ENCODE measurements at places on chromosomes 5 and 9.

DNA sequence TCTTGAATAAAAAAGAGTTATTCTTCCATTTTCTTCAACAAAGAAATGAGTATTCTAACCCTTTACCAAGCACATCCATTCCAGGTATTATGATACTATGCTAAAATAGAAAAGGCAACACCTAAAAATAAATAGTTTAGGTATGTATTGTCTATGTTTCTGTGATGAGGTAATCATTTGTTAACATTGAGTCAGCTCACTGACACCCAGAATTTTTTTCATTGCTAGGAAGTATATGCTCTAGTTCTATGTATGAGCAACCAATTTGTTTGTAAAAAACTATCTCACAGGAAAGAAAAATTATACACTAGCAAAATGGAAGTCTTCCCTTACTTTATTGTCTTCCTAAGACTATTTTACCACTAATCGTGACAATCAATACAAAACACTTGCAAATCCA lies 615.6 kb upstream of the GRIN3A start:
- no peak for DNase-seq

- DNase-seq = peak; percentile 30
Observed at GRCh38 chr9:9499546-9499945, 1113.3 kb downstream of the PTPRD start.

DNA sequence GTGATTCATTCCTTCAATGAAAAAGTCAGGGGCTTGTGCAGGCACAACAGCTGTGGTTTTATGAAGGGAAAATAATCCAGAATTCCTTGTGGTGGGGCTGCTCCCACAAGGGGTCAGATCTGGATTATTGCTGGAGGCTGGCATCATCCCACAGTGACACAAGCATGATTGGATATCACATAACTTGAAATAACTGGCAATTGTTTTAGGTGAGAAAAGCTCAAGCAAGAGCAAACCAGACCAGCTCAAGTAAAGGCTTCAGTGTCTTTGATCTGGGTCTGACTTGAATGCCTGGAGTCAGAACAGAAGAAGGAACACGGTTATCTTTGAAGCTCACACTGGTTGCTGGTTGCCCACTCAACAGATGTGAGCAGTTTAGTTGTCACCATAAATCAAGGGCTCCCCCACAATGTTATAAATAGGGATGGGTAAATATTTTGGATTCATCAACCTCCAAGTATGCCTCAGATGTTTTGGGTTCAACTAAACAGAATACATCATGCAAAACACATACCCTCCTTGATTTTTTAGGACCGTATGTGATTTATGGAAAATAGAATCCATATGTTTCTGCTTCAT lies 3.1 kb upstream of the ZNF474 start:
- peak; percentile 39 for DNase-seq

- no peak for DNase-seq
Observed at GRCh38 chr5:125150041-125150669, 403.7 kb upstream of the ZNF608 start.

All from NCI-H446 (cell line).